HT-29 (cell line): ENCODE measurements at places on chromosomes 2 and 18.

DNA sequence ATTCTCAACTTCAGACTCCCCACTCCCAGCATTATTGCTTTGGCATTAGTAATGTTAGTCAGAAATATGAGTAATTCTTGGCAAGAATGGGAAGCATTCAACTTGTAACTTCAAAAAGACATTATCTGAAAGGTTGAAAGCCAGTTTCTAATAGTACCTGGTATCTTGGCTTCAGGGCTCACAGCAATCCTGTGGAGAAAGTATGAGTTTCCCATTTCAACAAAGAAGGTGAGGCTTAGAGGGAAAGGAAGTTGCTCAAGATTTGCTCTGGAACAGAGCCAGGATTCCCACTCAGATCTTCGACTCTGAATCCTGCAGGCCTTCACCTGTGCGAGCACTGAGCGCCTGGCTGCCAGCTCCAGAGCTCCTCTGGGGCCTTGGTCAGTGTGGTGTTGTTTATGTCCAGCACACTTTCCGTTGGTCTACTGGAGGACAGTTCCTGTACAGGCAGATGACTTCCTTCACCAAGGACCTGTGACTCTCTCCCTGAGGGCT lies 136.1 kb downstream of the MCFD2 start:
- DNase-seq: no peak

GRCh38 chr2:179695486-179695885 lies 165.9 kb downstream of the ZNF385B start:
- no peak for DNase-seq

DNA sequence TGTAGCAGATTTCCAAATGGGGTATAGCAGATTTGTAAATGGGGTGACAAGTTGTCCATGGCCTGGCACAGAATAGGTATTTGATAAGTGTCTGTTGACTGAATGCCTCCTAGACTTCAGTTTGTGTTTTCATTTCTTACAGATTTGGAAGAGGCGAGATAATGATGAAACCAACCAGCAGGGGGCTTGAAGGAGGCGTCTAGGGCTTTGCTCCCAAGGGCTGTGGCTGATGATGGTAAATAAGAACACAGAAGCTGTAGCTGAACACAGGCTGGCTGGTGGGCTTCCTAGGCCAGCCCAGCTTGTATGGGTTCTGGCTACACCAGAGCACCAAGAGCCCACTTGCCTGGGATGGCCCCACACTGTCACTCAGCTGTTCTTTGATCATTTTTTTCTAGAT lies 19.4 kb downstream of the SFTPB start:
- DNase-seq: peak; percentile 55

- no peak for DNase-seq
Observed at GRCh38 chr2:74093426-74093825, 54.3 kb downstream of the BOLA3 start.

GRCh38 chr18:1412655-1413322 lies 508.1 kb downstream of the ADCYAP1 start:
- no peak for DNase-seq

GRCh38 chr2:149223472-149224095 lies 106.8 kb upstream of the LYPD6 start:
- no peak for DNase-seq

- DNase-seq: no peak
Observed at GRCh38 chr2:112140899-112141625, 2.9 kb downstream of the FBLN7 start.

DNA sequence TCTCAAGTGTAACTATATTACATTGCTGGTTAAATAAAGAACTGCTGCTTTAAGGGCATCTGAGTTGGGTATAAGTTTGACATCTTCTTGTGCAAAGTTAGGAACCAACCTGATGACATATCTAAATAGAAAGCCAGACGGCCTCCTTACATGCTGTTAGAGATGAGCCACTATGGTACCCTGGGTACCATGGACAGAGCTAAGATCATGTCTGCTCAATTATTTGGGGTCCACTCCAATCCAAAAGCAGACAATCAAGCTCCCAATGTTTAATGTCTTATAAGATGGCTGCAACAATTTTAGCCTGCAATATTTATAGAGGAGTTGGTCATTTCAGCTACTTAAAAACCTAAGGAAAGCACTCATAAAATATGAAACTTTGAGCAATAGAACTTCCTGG lies 86.2 kb downstream of the UPP2 start:
- no peak for DNase-seq

GRCh38 chr18:62388855-62389760 lies 64.0 kb downstream of the TNFRSF11A start:
- DNase-seq: peak; percentile 13

- DNase-seq: no peak
Observed at GRCh38 chr2:127604986-127605385, 41.0 kb upstream of the GPR17 start.

GRCh38 chr2:132267105-132267497 lies 105.3 kb upstream of the ANKRD30BL start:
- DNase-seq: no peak

DNA sequence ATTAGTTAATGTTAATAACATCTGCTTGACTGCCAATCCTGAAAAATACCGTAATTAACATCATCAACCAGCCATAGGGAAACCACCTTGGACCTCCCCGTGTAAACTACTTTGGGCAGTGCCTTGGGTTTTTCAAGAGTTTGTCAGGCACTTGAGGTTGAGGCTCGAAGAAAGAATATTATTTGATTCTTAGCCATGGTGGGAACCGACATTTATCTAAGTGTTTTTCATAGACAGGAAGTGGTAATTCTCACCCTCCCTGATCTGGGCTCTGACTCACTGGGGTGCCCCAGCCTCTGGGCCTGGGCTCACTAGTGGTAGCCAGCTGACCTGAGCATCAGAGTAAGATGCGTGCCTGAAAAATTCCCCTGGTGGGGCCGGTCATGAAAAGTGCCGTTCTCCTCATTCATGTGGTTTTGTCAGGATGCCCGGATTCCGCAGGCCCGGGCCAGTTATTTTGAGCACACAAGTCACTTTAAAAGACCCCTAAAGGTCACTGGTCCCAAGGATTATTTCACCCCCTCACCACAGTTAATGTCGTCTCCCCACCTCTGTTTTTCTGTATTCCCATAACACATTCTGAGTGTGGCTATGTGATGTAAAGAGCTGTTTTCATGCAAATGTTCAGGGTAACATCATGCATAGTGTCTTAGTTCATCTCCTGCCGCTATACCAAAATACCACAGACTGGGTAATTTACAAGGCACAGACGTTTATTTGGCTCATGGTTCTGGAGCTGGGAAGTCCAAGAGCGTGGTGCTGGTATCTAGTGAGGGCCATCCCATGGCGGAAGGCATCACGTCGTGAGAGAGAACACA lies 21.6 kb upstream of the SPATA3 start:
- no peak for DNase-seq

- DNase-seq: no peak
Observed at GRCh38 chr2:98886066-98886554, 49.9 kb downstream of the CRACDL start.

DNA sequence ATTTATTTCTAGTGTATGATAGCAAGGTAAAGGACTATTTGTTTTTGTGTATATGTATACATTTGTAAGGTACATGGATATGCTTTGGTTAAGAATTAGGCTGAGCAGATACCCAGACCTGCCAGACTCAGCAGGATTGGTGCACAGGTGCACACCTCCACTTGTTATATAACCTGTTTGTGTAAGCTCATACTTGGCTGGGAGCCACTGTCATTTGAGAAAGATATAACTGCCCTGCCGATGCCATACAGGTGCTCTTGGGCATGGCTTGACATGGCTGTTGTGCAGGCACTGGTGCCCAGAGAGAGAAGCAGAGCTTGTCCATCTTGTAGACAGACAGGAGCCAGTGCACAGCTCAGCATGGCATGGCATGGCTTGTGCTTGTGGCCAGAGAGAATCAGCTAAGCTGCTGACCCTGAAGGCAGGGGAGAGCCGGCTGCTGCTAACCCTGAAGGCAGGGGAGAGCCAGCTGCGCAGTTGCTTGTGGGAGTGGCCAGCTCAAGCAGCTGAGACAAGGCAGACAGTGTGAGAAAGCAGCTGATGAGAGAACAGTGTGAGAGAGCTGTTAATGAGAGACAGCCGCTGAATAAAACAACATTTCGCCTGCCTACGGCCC lies 136.5 kb downstream of the RNF144A start:
- DNase-seq: no peak

- DNase-seq: no peak
Observed at GRCh38 chr2:121346407-121346806, 61.4 kb upstream of the TFCP2L1 start.

DNA sequence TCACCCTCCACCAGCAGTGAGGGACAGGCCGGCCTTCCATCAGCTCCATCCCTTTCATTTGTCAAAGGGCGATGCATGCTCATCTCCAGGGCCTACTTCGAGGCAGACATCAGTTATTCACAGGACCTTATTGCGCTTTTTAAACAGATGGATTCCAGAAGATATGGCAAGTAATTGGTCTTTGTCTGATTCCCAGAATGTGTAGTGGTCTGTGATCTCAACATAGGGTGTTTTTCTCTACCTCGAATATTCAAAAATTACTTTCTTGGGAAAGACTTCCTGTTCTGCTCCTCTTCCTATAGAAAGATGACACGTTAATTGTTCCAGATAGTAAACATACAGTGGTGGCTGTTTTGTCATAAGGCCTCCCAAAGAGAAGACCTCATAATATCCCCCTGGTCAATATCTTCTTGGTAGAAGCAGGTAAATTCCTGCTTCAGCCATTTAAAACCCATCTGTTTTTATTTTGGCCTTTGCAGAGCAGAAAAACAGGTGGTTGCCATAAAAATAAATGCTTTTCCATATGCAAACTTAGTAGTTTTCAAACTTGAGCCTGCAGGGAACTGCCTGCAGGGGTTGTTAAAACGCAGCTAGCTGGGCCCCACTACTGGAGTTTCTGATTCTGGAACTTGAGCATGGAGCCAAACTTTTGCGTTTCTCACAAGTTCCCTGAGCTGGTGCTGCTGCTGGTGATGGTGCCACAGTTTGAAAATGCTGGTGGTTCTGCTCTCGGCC lies 8.2 kb downstream of the SMARCAL1 start:
- no peak for DNase-seq

DNA sequence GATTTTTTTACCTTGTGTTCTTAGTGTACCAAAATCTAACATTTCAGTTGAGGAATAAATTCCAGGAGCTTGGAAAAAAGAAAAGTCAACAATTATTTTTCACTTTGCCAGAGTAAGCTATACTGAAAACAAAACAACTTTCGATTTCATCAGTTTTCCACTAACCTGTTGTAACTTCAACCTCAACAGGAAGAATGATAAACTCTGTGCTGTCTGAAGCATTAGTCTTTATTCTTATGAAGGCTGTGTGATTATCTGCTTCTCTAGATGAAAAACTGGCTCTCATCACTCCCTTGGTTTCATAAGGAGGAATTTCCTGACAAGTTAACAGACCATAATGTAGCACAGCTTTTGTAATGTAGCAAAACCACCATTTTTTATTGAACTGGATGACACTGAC lies 121.2 kb downstream of the ZAP70 start:
- no peak for DNase-seq

GRCh38 chr18:62389761-62390481 lies 64.8 kb downstream of the TNFRSF11A start:
- DNase-seq: peak; percentile 21

GRCh38 chr2:155203178-155203577 lies 504.7 kb downstream of the KCNJ3 start:
- no peak for DNase-seq

GRCh38 chr18:48417985-48418384 lies 8.8 kb upstream of the ZBTB7C start:
- DNase-seq: no peak

GRCh38 chr2:171327043-171327496 lies 106.7 kb downstream of the METTL8 start:
- no peak for DNase-seq

DNA sequence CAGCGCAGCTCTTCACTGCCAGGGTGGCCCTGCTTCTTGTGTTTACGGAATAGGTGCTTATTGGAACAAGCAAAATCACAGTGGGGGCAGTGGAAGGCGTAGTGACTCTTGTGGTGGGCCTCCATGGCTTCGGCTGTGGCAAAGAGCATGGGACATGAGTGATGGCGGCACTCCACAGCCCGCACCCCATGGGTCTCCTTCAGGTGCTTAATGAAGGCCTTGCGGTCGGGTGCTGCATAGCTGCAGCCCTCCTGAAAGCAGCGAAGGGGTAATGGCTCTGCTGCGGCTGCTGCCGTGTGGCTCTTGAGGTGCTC lies 10.7 kb downstream of the ZNF142 start:
- no peak for DNase-seq

DNA sequence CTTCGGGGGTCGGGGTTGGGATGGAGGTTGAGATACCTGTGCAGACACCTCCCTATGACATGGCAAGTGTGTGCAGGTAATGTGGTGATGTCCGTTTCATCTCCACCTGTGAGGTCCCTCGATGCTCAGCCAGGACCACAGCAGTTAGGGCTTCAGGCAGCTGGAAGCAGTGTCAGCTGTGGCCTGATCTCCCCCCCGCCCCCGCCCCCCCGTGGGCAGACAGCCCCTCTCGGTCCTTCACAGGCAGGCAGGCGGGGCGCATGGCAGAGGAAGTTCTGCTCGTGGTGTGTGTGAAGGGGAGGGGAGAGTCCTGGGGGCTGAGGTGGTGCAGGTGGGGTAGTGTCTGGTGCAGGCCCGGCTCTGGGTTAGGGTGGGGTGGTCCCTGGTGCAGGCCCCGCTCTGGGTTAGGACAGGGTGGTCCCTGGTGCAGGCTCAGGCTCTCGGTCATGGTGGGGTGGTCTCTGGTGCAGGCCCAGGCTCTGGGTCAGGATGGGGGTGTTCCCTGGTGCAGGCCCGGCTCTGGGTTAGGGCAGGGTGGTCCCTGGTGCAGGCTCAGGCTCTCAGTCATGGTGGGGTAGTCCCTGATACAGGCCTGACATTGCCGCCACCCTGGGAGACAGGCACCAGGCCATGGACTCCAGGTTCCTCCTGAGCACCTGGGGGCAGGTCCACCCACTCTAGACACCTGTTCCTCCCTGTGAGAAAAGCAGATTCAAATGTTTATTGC lies 94.3 kb downstream of the NFATC1 start:
- no peak for DNase-seq

DNA sequence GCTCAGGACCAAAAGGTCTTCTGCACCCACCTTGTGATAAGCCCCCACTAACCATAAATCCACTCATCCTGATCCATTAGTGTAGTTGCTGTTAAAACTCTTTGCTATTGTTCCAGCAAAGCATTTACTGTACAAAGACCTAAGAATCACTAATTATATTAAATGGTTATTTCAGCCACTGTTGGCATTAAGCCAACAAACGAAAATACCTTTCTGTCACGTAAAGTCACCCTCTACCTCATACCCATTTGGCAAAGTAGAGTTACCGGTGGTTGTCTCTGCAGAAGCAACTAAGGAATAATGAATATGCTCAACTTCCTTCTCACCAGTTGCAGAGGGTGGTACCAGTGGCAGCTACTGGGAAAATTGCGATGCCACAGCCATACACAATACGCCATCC lies 224.5 kb downstream of the SP3 start:
- no peak for DNase-seq
